ENCODE measurements at places on chromosomes 6 and 20.
A peak's percentile ranks its signal among the peaks of the same experiment; 100 is the strongest.

GRCh38 chr6:24323632-24324337, 34.1 kb downstream of the DCDC2 start:
- DNase-seq, result no peak

DNA sequence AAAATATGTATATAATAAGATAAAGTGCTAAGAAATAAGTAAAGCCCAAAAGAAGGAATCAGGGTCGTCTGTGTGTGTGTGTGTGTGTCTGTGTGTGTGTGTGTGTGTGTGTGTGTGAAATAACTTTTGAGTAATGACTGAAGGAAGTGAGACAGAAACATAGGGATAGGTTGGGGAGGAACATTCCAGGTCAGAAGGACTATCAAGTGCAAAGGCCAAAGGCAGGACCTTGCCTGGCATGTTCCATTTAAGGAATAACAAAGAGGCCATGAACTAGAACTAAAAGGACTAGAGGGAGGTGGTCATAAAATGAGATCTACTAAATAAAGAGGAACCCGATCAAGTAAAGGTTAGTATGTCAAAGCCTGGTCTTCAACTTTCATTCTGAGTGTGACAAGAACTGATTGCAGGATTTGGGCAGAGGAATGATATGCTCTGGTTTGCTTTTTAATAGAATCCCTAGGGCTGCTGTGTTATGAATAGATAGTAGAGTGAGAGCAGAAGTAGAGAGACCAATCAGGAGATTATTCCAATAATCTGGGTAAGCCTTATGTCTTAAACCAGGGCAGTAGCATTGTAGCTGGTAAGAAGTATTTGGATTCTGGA, 6.9 kb downstream of the ENPP3 start:
- no peak for DNase-seq

GRCh38 chr6:43075670-43076463, at the start of gene PTK7:
TSS of gene PTK7 (plus strand) at chr6:43076314. CDS start at chr6:43076489, 175 bp downstream.
- peak; percentile 79 for DNase-seq

DNA sequence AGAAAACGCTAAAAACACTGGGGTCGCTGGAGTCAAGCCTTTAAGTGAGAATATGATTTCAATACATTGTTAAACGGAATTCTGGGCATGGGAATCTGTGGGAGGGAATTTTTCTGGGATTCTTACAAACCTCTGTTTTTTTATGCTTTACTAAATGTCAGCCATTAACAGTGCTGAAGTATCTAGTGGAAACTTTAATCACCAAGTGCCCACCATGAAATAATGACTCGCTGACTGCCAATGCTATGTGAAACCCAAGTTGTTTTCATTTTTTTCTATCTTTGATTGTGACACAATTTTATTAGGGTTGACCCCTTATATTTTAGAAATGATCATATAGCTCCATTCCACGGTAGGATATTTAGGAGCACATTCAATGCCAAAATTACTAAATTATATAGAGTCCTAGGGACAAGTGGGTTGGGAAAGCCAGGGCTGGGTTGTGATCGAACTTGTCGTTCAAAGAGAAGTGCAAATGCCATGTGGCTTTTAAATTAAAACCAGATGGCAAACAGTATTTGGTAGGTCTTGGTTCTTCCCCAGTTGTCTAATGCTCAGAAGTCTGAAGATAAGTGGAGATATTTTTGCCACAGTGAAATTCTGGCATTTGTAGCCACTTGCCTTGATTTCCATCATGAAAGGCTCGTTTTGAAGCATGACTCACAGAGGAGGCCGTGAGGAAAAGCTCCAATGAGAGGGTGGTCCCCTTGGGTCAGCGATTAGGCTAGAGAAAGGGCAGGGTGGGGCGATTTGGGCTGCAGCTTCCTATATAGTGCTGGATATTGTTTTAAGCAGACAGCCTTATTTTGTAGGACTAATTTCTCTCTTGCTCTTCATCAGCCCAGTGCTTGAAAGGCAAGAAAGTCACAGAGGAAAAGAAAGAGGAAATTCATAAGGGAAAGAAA, 254.4 kb upstream of the JAG1 start:
- no peak for DNase-seq

DNA sequence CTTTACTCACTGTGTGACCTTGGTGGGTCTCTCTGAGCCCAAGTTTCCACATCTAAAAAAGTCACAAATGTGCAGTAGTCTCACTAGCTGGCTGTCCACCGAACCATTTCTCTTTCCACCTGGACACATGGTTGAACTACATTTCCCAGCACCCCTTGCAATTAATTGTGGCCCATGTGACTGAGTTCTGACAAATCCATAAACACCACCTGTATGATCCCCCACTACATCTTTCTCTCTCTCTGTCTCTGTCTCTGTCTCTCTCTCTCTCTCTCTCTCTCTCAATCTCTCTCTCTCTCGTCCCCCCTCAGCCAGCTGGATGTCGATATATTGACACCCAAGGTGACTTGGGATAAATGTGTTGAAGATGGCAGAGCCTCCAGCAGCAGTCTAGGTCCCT, 42.8 kb downstream of the SNHG17 start:
- DNase-seq, result no peak

- DNase-seq, result no peak
Measured at GRCh38 chr6:110033749-110034666, 55.9 kb downstream of the GPR6 start.

DNA sequence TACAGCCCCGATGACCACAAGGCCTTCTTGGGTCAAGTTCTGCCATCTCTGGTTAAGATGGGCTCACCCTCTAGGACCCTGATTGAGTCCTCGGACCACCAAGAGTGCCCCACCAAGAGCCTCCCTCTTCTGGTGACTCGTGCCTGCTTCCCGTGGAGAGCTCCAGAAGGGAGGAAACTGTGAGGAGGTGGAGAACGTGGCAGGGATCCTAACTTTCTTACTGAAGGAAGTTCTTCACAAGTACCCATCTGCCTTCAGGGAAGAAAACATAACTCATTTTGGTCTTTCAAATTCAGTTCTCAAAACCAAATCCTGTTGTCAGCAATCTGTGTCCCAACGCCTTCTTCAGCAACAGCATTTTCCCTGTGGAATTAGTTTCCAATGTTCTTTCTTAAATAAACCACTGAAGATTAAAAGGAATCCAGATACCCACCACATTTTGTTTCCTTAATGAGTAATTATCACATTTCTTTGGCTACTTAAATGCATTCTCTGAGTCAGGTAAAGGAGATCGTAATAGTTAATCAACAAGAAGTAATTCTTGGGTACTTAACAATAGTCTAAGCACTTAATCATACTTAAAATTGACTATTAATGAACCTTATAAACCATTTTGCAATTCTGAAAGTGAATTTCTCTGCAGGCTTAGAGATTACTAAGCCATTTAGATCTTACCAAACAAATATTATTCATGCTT, 185.8 kb upstream of the SGK1 start:
- no peak for DNase-seq

GRCh38 chr20:57908704-57909630, 199.2 kb upstream of the PMEPA1 start:
- DNase-seq, result no peak

GRCh38 chr6:21454262-21454661, 139.3 kb upstream of the SOX4 start:
- no peak for DNase-seq

GRCh38 chr20:58605292-58606065, 45.6 kb upstream of the STX16 start:
- DNase-seq, result no peak

DNA sequence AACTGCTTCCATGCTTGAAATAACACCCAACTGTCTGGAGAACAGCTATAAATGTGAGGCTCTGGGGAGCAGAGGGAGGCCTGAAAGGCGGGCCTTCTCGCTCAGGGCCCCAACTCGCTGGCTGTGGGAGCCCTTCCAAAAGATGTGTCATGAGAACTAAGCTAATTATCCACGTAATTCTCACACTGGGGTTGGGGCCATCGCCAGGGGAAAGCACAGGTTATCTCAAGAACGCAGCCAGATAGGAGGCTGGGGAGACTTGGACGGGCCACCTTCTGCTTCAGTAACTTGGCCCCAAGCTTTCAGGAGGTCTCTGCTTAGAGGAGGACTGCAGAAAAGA, 1.6 kb downstream of the PXDC1 start:
- no peak for DNase-seq

GRCh38 chr20:22453244-22454080, 130.9 kb downstream of the FOXA2 start:
- peak; percentile 81 for DNase-seq

All from NCI-H2081 (cell line).